ENCODE measurements at places on chromosomes 7 and 10.

DNA sequence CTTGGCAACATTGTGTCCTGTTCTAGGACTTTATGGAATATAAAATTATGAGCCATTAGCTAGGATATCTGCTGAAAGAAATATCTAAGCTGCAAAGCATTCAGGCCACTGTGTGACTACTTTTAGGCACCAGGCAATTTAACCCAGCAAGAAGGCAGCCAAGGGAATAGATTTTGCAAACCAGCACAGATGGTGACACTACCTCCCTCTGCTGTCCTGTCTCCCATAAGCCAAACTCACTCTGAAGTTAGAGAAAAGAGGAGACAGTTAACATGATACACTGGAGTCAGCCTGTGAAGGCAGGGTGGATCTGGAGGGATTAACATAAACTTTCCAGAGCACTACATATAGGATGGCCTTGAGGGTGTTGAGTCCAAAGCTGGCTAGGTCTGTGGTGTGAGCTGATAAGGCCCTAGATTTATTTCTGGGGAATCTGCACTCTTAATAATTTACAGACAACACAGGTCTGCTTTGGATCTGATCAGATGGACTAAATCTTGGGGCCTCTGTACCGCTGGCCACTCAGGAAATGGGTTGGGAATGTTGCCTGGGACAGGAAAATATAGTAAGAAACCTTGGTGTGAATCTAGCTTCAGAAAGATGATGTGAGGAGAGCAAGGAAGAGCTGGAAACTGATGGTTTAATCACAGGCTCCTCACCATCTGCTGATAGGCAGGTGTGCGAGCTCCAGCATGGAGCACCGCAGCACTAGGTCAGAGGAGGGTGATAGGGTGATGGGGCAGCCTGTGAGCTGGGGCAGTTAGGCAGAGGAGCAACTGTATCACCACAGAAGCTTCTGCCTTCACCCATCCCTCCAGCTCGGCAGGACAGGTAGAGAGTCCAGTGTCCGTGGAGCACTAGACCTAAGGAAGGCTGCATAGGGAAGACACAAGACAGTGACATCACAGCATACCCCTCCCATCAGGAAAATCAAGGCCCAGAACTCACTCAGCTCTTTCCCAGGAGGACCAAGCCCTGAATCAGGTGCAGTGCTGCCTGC, 229.9 kb upstream of the PRSS1 start:
- DNase-seq = no peak
- no peaks in the 10 kb centered on the region for H3K36me3 ChIP-seq
- peaks cover 26% of the 10 kb centered on the region for H3K4me1 ChIP-seq
- no peaks in the 10 kb centered on the region for H3K27me3 ChIP-seq

- peaks cover 13% of the 10 kb centered on the region for H3K27me3 ChIP-seq
- no peaks in the 10 kb centered on the region for H3K4me1 ChIP-seq
- no peak overlapping the region for H3K4me3 ChIP-seq
- no peak for DNase-seq
Measured at GRCh38 chr7:94908323-94909178, 1.2 kb downstream of the PPP1R9A start.

- H3K27ac ChIP-seq = no peak overlapping the region
- no peak for DNase-seq
- H3K27me3 ChIP-seq = no peaks in the 10 kb centered on the region
- H3K36me3 ChIP-seq = no peaks in the 10 kb centered on the region
- H3K4me1 ChIP-seq = no peaks in the 10 kb centered on the region
- H3K4me3 ChIP-seq = no peak overlapping the region
Measured at GRCh38 chr10:33913194-33913593, 578.7 kb upstream of the NRP1 start.

GRCh38 chr10:21368022-21368582, 157.4 kb downstream of the SKIDA1 start:
- H3K4me1 ChIP-seq = peaks cover 9% of the 10 kb centered on the region
- no peak for DNase-seq
- no peaks in the 10 kb centered on the region for H3K27me3 ChIP-seq
- H3K27ac ChIP-seq = no peak overlapping the region
- no peaks in the 10 kb centered on the region for H3K36me3 ChIP-seq

GRCh38 chr7:52980129-52980528, 55.3 kb upstream of the POM121L12 start:
- H3K36me3 ChIP-seq = no peaks in the 10 kb centered on the region
- no peak overlapping the region for H3K27ac ChIP-seq
- no peaks in the 10 kb centered on the region for H3K27me3 ChIP-seq

GRCh38 chr10:13049774-13050420, 48.4 kb upstream of the CCDC3 start:
- no peaks in the 10 kb centered on the region for H3K4me1 ChIP-seq
- H3K4me3 ChIP-seq = no peak overlapping the region
- H3K27me3 ChIP-seq = no peaks in the 10 kb centered on the region
- H3K36me3 ChIP-seq = no peaks in the 10 kb centered on the region
- DNase-seq = no peak
- no peak overlapping the region for H3K27ac ChIP-seq

DNA sequence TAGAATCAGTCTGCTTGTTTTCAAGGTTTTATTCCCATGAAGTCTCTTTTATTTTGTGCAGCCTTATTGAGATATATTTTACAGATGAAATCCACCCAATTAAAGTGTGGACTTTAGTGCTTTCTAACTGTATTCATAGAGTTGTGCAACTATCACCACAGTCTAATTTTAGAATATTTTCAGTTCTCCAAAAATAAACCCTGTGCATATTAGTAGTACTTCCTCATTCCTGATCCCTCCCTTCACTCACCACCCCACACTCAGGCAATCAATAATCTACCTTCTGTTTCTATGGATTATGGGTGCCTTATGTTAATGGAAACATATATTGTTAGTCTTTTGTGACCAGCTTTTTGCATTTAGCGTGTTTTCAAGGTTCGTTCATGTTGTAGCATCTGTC, 185.7 kb upstream of the TMEM72 start:
- no peaks in the 10 kb centered on the region for H3K4me1 ChIP-seq
- no peak for DNase-seq
- no peak overlapping the region for H3K27ac ChIP-seq
- no peaks in the 10 kb centered on the region for H3K27me3 ChIP-seq
- no peak overlapping the region for H3K4me3 ChIP-seq

All from CD4-positive, alpha-beta T cell (primary cell).